ENCODE measurements at places on chromosomes 13 and 19.

- no peak for DNase-seq
Observed at GRCh38 chr19:19064098-19064722, 416 bp downstream of the SLC25A42 start.

GRCh38 chr13:111491659-111492058, 171.2 kb downstream of the TEX29 start:
- DNase-seq, result no peak

DNA sequence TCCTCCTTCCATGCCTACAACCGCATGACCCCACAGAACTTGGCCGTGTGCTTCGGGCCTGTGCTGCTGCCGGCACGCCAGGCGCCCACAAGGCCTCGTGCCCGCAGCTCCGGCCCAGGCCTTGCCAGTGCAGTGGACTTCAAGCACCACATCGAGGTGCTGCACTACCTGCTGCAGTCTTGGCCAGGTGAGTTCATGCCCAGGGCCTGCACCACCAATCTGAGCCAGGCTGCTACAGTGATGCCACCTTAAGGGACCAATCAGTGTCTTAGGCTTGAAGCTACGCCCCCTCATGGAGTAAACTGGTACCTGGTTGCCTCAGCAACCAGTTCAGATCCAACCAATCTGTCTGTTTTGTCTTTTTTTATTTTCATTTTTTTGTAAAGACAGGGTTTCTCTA, 5.2 kb downstream of the SYDE1 start:
- DNase-seq, result no peak

- DNase-seq, result no peak
Observed at GRCh38 chr19:33509774-33510173, 11.8 kb downstream of the PEPD start.

DNA sequence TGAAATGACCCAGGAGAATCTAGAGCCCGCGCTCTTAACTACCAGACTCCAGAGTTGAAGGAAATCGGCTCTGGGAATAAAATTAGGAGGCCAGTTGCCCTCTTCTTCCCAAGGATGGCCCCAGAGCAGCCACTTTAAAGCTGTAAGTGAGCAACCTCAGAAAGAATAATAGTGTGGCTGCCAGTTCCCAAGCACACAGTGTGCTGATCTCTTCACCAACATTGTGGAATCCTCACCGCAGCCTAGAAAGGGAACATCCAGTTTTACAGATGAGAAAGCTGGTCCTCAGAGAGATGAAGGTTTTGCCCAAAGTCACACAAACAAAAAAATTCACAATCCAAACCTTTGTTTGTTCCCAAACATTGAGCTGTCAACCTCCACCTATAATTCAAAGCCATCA, 39.6 kb downstream of the HSPH1 start:
- no peak for DNase-seq

DNA sequence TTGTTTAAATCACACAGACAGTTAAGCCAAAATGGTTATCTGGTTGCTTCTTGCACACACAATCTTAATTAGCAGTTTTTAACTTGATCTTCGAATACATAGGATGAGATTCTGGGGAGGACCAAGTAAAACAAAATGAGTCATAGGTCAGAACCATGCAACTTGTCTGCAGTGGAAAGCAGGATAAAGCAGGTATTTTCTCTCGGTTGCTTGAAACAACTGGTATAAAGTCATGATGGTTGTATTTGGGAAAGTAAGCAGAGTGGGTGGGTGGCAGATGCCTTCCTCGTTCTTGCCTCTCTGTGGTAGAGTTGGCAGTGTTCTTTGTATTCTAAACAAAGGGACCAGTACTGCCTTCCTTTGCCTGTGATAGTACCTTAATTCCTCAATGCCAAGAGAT, 167.0 kb downstream of the COG6 start:
- DNase-seq, result no peak

DNA sequence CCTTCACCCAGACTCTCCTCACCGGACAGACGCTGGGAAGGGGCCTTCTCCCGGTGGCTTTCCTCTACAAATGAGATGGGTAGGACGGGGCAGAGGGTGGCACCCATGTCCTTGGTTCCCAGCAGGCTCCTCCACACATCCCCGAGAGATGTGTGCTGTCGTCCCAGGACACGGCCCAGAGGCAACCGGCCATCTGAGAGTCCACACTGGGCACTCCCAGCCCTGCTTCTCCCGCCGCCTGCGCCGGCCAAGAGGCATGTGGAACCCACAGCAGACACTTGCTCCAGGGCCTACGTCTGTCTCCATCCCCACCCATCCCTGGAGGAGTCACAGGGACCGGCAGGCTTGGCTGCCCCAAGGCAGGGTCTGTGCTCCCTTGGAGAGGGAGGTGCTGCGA, 179.9 kb downstream of the KDM4B start:
- DNase-seq, result no peak

GRCh38 chr19:47610902-47611301, 2.0 kb downstream of the BICRA start:
- no peak for DNase-seq

GRCh38 chr19:55461974-55462626, 658 bp upstream of the ISOC2 start:
- DNase-seq, result no peak

GRCh38 chr13:50911081-50911631, 1.6 kb downstream of the RNASEH2B start:
- no peak for DNase-seq

DNA sequence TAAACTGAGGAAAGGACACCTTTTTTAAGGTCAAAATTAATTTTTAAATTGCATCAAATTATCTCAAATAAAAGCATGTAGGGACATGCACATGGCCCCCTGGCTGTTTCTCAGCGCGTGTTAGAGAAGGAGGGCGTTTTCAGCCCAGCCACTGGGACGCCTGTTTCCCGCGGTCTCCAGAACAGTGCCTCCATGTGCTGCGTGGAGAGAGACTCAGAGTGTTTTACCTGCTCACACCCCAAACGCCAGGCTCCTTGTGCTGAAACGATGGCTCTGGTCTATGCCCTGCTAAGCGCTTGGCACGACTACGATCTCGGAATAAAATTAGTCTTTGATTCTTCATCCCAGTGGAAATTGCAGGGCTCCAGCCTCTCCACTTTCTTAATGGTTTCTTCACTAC, 20.0 kb upstream of the SPACA7 start:
- no peak for DNase-seq

- DNase-seq, result no peak
Observed at GRCh38 chr19:46431824-46432223, 3.1 kb upstream of the PNMA8C start.

- DNase-seq, result no peak
Observed at GRCh38 chr13:103883698-103884097, 817.5 kb upstream of the SLC10A2 start.

DNA sequence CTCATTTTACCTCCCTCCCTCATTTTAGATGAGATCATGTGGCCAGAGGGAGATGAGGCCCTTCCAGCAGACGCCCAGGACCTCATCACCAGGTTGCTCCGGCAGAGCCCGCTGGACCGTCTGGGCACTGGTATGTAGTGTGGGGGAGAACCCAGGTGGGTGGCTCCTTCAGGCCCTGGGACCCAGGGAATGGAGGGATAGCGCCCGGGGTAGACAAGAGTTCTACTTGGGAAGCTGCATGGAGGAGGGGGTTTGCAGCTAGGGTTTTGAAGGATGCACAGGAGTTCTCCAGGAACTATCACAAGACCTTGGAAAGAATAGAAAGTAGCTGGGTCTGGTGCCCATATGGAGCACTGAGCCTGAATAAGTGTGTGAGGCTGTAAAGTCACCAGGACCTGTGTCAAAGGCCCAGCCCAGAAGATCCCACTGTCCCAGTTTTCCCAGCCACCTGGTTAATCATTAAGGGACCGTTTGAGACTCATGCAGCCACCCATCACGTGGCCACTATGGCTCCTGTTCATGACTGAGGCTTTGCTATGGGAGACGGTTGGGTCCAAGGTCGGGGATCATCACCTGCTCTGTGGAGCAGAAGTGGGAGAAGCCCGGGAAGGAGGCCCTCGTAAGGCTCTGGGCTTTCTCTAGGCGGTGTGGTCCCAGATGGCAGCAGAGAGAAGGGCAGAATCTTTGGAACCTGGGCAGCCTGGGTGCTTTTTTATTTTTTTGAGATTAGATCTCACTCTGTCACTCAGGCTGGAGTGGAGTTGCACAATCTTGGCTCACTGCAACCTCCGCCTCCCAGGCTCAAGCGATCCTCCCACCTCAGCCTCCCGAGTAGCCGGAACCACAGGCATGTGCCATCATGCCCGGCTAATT, 17.0 kb upstream of the PIK3R2 start:
- no peak for DNase-seq

DNA sequence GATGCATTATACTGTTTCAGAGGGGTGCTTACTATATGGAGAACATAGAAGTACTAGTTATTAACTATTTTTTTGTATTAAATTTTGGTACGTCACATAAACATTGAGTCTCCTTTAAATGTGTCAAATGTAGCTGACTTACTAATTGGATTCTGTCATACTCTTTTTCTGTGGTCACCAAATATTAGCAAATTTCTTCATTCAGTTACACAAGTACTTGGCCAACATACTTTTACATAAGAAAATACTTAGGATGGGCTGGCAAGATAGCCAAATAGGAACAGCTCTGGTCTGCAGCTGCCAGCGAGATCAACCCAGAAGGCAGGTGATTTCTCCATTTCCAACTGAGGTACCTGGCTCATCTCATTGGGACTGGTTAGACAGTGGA, 19.2 kb downstream of the LPAR6 start:
- DNase-seq, result no peak

- DNase-seq, result no peak
Observed at GRCh38 chr19:19371059-19371458, 34.4 kb upstream of the GATAD2A start.

DNA sequence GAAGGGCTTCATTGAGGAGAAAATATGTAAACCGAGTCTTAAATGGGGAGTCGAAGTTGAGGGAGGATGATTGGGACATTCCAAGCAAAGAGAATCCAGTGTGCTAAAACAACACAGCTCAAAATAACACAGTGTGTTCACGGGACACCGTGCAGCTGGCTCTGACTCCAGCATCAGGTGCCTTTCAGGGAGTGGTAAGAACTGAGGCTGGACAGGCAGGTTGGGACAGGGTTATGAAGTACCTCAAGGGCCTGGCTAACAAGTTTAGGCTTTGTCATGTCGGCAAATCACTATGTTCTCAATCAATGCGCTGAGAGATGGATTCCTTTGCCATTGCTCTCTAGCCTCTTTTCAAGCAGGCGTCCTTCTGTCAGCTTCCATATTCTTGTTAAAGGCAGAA, 27.5 kb upstream of the WDFY2 start:
- no peak for DNase-seq

GRCh38 chr13:26583662-26584061, 26.2 kb downstream of the WASF3 start:
- DNase-seq, result no peak

DNA sequence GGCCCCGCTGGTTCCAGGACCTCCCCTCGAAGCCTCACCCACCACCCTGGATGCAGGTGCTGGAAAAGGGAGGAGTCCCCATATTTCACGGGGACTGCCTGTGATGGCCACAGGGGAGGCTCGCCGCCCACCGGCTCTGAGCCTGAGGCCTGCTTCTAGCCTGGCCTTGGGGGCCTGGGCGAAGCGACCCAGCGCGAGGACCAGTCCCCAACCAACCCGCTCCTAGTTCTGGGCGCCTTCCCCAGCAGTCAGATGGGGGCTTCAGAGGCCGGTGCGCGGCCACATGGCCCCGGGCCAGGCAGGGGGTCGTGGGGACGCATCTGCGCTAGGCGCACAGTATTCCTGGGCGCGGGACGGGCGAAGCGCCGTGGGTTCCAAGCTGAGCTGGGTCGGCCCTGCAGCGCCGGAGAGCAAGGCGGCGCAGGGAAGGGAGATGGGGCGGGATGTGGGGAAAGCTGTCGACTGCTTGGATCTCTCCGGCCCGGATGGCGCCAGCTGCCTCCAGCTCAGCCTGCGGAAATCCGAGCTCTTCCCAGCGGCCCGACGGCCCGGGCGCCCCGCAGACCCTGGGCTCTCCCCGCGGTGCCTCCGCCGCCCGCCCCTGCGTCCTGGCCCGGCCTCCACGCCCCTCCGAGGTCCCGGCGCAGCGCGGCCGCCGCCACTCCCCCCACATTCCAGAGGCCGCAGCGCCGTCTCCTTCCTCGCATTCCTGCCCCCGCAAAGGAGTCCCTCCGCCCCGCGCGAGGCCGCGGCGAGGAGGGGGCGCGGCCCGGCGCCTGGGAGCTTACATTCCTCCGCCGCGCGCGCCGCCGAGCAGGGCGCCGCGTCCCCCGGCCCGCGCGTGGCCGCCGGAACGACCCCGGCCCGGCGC, at the start of gene WTIP:
Gene WTIP (plus strand): TSS at position 788 of the 871 bp plus-strand sequence. CDS start 217 bp downstream, outside the sequence.
- peak; percentile 77 for DNase-seq

- DNase-seq, result no peak
Observed at GRCh38 chr13:35256459-35257148, 219.9 kb downstream of the MAB21L1 start.

DNA sequence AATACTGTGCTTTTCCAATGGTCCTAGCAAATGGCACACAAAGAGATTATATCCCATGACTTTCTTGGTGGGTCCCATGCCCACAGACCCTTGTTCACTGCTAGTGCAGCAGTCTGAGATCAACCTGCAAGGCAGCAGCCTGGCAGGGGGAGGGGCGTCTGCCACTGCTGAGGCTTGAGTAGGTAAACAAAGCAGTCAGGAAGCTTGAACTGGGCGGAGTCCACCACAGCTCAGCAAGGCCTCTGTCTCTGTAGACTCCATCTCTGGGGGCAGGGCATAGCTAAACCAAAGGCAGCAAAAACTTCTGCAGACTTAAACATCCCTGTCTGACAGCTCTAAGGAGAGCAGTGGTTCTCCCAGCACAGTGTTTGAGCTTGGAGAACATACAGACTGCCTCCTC, 82.9 kb downstream of the ZNF737 start:
- DNase-seq, result no peak

- DNase-seq, result no peak
Observed at GRCh38 chr13:100798739-100799361, 124.3 kb upstream of the TMTC4 start.

DNA sequence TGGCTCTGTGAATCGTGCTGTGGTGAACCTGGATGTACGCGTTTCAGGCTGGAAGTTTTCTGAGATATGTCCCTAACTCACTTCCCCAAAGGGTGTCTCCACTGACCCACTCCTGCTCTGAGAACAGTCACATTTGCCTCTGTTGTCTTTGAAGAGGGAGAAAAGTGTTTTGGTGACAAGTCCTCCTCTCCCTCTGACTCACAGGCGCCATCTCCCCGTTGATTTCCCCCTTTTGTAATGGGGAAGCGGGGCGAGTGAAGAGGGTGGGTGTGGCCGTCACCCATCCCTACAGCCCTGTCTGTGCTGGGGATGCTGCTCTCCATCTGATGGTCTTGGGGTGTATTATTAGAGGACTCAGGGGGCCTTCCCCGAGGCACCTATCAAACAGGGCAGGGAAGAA, 9.6 kb downstream of the APC2 start:
- no peak for DNase-seq
